ENCODE measurements at places on chromosomes 1 and 21.

DNA sequence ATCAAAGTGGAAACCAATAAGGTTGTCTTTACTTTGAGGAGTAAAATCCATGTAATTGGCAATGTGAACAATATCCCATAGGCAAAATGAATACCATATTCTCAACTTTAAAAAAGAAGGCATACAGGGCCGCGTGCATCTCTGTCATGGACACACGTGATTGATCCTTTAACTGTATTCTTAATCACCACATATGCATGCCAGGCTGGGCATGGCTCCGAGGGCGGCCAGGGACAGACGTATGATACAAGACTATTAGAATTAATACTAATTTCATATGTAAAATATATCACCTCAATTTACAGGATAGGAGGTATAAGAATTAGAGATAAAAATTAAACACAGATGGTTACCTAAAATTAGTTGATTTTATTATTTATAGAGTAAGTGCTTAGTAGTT is 11.2 kb downstream of the RGS21 start:
- DNase-seq = no peak

- no peak for DNase-seq
Observed at GRCh38 chr1:66876664-66877063, 48.0 kb downstream of the DNAI4 start.

DNA sequence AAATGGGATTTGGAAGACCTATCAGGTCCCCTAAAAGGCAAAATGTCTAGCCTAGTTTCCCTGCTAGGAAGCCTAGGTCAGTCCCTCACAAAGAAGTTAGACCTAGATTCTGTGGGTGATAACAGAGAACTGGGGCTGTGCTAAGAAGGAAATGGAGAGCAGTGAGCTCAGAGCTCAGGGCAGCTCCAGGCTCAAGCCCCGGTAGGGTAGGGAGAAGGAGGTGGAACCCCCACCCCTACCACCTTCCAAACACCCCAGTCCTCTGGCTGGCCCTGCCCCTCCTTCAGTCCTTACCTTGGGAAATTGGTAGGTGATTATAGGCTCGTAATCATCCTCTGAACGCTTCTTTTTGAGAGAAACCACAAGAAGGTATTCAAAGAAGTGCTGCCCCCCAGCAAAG is 1.1 kb downstream of the DENND2D start:
- DNase-seq = no peak

GRCh38 chr1:90839323-90839722 is 122.2 kb upstream of the BARHL2 start:
- DNase-seq = no peak

DNA sequence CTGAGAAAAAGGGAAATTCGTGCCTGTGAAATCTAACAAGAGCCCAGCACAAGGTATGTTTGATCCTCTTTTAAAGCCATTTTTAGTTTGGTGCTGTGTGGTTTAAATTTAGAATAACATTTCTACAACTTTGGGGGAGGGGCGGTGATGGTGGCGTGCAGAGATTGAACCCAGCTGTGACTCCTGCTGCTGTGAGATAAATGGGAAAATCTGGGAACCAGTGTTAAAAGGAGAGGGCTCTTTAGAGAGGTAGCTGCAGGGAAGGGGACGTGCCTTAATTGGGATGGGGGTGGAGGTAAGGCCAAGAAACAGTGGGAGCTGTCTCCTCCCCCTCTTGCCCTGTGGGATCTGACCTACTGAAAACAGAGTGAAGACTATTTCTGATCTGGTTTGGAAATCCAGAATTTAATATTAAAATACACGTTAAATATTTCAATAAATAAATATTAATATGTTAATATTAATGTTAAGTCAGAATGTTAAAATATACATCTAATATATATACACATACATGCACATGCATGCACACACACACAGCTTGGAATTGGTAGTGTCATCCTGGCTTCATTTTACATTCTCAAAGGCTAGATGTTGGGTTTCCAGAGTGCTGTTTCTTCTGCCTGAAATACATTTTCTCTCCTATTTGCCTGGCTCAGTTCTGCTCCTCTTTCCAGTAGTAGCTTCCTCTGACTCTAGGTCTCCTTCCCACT is 30.1 kb upstream of the DNAJC6 start:
- no peak for DNase-seq
